ENCODE measurements at places on chromosomes 12 and 14. TPM values are rescaled to one million over a fixed set of nuclear protein-coding genes. Genes with fewer than 3 reads are reported as not detected.

Gene IL23A
- total RNA-seq = 0.89 TPM

Gene FOS
- 73.7 TPM for total RNA-seq

Gene NEUROD4
- not detected for total RNA-seq

Gene DBX2
- not detected for total RNA-seq

Gene NAV3
- 11.5 TPM for total RNA-seq

Gene OAS2
- not detected for total RNA-seq

Gene ZDHHC22
- 0.13 TPM for total RNA-seq

Gene CCDC197
- not detected for total RNA-seq

Gene C1S
- total RNA-seq = 4.1 TPM

Gene TAS2R19
- total RNA-seq = 8.5 TPM

Gene CFAP73
- not detected for total RNA-seq

Gene PGAM5
- total RNA-seq = 44.4 TPM

Gene MYL2
- total RNA-seq = not detected

DNA sequence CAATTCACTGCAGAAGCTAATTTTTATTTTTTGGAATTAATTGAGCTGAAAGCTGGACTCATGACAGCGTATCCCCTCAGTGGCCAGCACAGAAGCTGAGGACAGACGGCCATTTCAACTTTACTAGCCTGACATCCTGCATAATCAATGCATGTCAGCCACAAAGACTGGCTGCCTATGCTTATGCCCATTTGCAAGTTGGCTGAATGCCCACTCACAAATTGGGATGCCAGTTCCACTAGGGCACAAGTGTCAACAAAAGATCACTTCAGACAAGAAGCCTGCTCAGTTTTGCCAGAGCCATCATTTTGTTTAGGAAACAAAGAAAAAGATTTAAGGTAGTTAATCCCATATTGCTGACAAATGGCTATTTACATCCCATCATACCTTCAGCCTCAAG, 417.6 kb downstream of the NOVA1 start:
- no peak for DNase-seq

GRCh38 chr14:60087668-60088067, 4.1 kb upstream of the PCNX4 start:
- DNase-seq = no peak

GRCh38 chr14:22893706-22894105, 10.7 kb downstream of the REM2 start:
- no peak for DNase-seq

DNA sequence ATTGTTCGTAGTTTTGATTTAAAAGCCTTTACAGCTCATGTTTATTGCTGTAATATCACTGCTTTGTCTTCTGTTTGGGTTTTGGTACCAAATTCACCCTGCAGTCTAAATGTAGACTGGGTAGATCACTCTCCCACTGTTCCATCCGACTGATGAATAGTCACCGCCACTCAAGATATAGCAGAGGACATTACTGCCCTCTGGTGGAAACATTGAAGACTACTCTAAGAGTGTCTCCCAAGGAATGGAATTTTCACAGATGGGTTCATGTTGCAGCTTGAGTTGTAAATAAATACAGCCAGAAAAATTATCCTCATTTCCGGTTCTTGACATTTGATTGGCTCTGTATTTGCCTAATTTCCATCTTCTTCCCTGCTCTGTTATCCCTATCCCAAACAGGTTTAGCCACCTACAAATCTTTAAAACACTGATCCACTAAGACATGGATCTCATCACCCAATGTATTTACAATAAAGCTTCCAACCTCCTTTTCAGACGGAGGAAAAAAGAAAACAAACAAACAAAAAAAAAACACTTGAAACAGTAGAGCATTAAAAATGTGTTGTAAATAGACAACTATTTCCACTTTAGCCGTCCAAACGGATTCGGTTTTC, 198.3 kb upstream of the CPNE8 start:
- DNase-seq = no peak

- no peak for DNase-seq
Observed at GRCh38 chr12:43836475-43836989, 651 bp downstream of the TMEM117 start.

DNA sequence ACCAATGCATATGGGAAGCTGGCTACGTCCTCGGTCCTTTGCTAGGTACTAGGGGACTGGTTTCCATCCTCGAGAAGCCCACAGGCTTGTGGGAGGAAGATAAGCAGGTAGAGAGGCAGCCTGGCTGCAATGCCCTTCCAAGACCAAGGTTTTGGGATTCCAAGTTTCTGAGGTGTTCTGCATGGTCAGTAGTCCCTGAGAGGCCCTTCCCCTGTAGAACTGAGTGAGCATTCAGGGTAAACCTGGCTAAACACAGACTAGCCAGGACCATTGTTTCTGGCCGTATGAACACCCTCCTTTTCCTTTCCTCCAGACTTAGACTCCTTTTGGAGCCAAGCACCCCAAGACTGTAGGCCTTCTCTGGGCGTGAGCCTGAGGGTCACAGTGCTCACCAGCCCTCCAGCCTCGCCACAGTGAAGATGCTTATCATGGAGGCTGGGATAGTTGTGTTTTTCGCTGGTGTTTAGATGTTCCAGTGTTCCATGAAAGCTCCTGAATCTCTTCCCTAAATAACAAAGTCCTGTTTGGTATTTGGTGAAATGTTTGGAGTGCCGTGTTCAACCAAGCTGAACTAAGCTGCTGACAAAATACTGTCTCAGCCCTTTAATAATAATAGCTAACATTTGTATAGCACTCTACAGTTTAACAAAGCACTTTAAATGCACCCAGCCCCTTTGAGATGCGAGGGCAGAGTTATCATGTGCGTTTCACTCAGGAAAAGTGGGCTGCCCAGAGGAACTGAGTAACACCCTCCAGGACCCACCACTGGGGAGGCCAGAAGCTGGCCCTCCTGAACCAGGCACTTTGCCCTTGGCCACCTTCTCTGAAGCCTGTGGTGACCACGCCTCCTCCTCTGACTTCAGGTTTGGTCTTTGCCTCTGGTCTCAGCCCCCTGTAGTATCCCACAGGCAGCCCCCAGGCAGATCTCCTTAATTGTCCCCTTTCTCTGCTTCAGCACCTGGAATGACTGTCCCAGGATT, 284.5 kb downstream of the CACNA1C start:
- DNase-seq = no peak

GRCh38 chr14:58401587-58401986, 5.9 kb downstream of the TOMM20L start:
- DNase-seq = no peak

DNA sequence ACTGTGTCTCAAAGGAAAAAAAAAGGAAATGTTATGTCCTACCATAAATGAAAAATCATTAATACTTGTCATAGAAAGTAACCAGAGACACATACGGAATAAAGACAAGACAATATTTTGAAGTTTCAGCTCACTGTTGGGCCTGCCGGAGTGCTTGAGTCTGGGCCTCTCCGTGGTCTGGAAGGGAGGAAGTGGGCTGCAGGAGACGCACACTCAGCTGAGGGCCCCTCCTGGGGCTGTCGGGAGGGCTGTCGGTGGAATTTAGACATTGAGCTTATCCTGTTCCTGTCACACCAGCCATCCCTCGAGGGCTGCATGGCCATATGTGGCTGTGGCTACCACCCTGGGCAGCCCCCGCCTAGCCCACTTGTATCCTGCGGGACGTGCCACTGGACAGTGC, 80.6 kb downstream of the DDX51 start:
- no peak for DNase-seq

DNA sequence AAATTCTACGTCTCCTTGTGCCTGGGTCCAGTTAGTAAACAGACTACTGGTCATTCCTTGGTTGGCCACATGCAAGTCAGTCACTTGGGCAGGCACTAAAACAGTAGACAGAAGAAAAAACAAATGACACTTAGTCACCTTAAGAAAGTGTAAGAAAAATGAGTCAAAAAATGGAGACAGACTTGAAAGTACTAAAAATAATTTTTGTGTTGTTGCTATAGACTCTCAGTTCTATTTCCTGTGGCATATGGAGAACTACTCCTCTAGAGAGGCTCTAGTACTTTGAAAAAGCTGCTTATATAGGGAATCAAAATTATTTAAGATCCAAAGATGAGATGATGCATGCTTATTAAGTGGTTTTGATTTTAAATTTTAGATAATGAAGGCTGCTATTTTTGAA, 56.0 kb downstream of the PTPRB start:
- DNase-seq = no peak

GRCh38 chr12:58067610-58068387, 126.4 kb downstream of the ATP23 start:
- DNase-seq = no peak

- DNase-seq = no peak
Observed at GRCh38 chr14:102532204-102532658, 22.7 kb upstream of the ANKRD9 start.

DNA sequence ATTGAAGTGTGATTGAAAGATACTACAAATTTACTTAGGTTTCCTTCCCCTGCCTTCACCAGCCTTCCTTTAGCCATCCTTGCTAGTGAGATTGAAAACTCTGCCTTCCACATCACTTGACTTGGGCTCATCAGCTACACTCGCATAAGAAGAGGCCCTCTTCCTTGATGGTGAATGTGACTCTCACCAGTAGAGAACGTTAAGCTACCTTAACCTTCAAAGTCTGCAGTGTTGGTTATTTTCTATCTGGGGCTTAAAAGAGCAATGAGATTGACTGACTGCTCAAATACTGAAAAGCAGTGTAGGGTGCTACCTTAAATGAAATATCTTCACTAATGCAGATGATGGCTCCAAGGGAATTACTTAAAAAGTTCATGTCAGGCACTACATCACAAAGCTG, 271.8 kb downstream of the EGLN3 start:
- DNase-seq = no peak

GRCh38 chr12:75137896-75138295, 71.7 kb downstream of the KCNC2 start:
- no peak for DNase-seq

- no peak for DNase-seq
Observed at GRCh38 chr12:27279826-27280225, 35.7 kb downstream of the STK38L start.

GRCh38 chr14:37436519-37436918, 158.5 kb downstream of the FOXA1 start:
- DNase-seq = no peak

DNA sequence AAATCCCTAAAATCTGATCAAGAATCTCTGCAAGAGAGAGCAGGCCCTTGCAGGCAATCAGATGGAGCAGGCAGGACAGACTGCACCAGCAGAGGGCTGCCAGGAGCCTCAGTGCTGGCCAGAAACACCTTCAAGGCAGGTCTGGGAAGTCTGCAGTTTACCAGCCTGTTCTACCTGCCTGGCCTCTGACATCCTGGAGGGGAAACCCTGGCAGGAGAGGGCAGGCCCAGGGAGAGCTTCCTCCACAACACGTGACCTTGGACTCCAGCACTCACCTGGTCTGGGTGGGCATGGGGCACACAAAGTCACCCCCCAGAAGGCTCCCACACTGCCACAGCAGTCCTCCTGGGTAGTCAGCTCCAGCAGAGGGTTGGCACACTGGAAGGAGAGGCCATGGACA, 56.0 kb downstream of the ISCA2 start:
- DNase-seq = no peak

DNA sequence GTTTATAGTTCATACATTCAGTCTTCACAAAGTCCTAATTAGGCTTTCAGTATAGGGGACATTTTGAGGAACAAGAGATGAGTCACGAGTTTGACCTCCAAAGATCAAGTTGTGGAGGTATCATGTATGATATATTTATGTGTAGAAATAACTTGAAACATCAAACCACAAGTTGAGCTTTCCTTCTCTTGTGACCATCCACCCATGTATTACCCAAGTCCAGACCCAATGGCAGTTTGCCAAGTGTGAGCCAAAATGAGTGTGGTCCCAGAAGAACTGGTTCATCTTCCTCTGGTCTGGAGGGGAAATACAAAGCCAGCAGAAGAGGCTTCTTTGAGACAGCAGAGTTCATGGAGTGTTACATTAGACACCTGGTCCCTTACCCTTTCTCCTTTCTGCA, 104.9 kb downstream of the ATP23 start:
- DNase-seq = no peak

- DNase-seq = no peak
Observed at GRCh38 chr12:6312529-6313325, 2.2 kb downstream of the PLEKHG6 start.

- no peak for DNase-seq
Observed at GRCh38 chr14:104298458-104298857, 160.1 kb downstream of the KIF26A start.

DNA sequence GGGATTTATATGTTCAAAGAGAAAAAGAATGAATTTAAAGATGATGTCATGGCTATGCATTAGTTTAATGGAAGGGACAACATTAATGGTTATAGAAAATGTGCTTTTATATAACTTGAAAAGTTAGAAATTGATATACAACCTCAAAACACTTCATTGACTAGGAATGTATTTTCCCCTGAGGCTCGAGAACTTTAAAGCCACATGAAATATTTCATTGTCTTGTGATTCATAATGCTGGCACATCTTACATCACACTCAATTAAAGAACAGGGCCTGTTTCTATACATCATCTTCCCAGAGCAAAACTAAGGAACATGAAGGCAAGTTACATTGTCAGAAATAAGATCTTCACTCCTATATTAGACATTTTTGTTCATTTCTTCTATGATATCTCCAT, 35.2 kb upstream of the PAWR start:
- no peak for DNase-seq

- no peak for DNase-seq
Observed at GRCh38 chr14:66509874-66510273, 1.9 kb downstream of the GPHN start.

DNA sequence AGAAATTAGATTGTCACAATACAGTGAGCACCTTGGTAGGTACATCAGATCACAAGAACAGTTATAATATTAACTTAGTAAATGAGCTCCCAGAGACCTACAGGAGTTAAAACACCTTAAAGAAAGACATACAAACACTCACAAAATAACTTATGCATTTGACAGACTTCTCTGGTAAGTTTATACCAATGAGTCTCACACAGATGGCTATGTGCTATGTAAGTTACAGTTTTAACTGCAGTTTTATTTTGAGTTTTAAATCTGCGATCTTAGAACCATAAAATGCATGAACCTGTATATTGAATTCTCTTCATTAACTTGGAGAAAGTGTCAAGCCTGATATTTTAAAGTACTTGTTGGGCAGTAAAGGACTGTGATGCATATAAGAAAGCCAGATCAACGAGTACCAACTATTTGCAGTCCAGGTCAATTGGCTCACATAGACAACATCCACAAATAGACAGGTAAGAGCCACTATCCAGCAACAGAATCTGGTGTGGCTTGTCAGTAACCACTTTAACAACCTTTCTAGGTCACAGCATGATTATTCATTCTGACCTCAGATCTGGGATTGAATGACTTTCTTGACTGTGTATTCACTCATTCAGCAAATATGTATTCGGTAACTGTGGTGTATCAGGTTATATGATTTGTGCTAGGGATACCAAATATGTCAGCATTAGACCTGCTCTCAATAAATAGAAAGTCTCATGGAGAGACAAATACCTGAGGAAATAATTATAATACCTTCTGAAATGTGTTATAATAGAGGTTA, 856.6 kb upstream of the MGAT4C start:
- DNase-seq = no peak

DNA sequence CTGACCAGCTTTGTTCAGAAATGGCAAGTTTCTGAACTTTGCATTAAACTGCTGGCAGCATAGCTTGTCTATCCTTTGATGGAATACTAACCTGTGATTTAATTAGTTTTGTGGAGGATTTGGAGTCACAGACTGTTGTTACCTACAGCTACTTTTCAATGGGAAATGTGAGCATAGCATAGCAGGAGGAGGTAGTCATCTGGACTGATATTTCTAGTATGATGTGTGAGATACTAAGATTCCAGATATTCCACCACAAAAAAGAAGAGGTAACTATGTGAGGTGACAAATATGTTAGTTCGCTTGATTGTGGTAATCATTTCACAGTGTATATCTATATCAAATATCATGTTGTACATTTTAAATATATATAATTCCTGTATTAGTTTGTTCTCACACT, 833.0 kb downstream of the SLC6A15 start:
- no peak for DNase-seq

- DNase-seq = no peak
Observed at GRCh38 chr12:47071241-47071852, 8.1 kb upstream of the PCED1B start.
